Fibroblast of mammary gland (primary cell): ENCODE measurements at places on chromosomes 16 and 17.
A peak's percentile ranks its signal among the peaks of the same experiment; 100 is the strongest.

- DNase-seq, result no peak
Observed at GRCh38 chr16:87209808-87210512, 107.2 kb downstream of the C16orf95 start.

GRCh38 chr16:60755907-60756306 is 1280.3 kb downstream of the CDH8 start:
- DNase-seq, result no peak

DNA sequence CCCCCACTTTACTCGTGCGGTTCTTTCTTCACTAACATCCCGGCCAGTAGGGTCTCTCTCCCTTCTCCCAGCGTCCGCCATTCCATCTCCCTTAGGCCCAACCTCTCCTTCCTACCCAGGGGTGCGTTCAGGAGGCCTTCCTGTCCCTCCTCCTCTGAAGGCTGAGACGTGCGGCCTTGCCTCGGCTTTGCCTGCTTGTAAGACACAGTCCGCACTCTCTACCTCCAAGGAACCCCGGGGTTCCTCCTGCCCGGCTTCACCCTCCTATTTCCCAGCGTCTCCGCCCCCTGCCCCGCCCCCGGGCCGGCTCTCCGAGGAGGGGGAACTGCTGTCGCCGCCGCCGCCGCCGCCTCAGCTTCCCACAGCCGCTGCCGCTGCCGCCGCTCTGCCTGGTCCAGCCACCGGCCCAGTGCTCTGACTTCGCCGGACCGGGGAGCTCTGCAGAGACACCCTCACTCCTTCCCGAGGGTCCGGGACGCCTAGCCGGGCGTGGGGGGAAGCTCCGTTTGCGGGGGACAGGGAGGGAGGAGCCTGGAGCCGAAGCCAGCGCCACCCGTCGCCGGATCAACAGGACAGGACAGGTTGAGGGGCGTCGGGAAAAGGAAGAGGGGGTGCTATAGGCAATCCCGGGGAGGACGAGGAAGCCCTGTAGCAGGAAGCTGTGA is 1.2 kb upstream of the FGF11 start:
- no peak for DNase-seq

GRCh38 chr16:73054813-73055482 is 7.0 kb upstream of the ZFHX3 start:
- DNase-seq, result peak; percentile 73

GRCh38 chr17:12737740-12738469 is 51.4 kb upstream of the ARHGAP44 start:
- DNase-seq, result no peak

DNA sequence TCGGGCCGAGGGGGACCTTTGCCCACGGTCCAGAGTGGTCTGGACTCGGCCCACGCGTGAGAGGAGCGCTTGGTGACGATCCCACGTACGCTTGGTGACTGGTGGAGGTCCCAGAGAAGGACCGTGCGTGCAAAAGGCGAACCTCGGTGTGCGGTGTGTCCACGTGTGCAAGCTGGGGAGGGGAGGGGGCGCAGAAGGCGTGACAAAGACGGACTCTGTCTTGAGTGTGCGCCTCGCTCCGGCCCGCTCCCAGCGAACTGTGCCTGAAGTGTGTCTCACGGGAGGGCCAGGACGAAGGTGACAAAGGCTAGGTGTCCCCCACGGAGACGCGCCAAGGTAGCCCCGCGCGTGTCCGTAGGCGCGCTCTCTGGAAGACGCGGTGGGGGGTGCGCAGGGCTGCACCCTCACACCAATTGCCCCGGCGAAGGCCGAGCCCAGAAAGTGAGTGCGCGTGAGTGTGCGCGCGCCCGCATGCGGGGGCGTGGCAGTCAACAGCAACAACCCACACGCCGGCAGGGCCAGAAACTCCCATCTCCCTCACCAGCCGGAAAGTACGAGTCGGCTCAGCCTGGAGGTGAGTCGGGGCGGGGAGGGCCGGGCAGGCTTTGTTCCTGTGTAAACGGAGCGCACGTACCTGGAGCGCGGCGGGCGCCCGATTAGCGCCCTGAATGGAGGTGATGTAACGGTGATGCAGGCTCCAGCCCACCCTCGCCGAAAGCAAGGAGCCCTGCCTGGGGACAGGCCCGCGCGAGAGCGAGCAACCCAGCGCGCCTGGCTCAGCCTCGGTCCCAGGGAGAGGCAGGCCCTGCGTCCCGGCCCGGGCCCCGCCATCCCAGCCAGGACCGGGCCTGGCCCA is at the start of gene GPRC5C:
TSS of gene GPRC5C (plus strand) at position 521 of the 856 bp plus-strand sequence. CDS start 7,689 bp downstream, outside the sequence.
- peak; percentile 54 for DNase-seq

DNA sequence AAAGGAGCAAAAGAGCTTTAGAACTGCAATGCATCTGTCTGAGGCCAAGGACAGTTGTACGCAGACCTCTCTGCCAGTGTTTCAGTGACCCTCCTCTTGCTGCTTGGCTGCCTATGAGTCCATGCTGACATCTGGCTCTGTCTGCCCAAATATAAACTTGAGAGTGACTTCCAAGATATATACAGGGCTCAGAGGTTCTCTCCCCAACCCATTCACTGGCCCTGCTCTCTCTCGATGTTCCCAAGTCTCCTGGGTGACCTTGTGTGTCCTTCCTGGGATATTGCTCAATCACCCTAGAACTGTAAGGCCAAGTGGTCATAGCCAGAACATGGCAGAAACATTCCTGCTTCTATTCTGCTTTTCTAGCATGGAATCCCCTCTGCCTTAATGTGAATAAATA is 716.3 kb downstream of the WWOX start:
- no peak for DNase-seq

GRCh38 chr17:36786867-36787266 is 150.4 kb upstream of the LHX1 start:
- DNase-seq, result no peak

GRCh38 chr17:54789101-54789880 is 111.4 kb upstream of the TOM1L1 start:
- DNase-seq, result no peak

GRCh38 chr17:61366715-61367413 is 32.8 kb upstream of the TBX2 start:
- DNase-seq, result no peak

DNA sequence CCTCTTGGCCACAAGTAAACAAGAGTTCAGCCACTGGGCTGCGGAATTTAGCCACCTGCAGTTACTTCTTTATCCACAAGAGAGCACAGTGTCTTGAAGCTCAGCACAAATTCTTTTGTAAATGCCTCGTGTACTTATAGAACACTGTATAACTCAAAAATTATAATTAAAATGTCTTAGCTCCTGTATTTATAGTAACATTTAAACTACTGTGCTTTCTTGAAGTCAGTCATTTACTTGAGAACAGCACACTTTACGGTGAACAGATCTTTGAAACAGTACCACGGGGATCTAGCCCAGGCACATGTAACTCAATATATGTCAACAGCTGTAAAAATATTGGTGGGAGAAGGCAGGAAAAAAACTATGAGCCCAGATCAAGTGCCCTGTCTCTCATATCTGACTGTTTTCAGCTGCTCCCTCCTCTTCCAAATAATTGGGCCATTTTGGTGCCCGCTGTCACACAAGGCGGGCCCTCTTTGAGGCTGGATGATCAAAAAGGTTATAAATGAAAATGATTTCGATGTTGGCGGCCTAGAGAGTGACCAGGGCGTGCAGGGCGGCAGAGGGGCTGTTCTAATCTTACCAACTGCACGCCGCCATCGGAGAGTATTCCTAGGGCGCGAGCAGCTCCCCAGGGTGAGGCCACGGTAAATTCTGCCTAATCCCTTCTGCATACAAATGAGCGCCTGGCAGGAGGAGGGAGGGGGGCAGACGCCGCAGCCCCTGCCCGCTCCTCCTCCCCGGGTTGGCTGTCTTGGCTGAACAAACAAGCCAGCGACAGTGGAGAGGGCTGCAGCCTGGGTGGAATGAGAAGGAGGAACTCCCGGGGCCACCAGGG is 183.2 kb downstream of the C16orf78 start:
- peak; percentile 21 for DNase-seq
